ENCODE measurements at places on chromosomes 2 and 18.

- DNase-seq = no peak
These were observed 19.1 kb downstream of the KCNE4 start for GRCh38 chr2:223071139-223071538.

GRCh38 chr2:232361646-232362045, 16.9 kb upstream of the ALPP start:
- no peak for DNase-seq

DNA sequence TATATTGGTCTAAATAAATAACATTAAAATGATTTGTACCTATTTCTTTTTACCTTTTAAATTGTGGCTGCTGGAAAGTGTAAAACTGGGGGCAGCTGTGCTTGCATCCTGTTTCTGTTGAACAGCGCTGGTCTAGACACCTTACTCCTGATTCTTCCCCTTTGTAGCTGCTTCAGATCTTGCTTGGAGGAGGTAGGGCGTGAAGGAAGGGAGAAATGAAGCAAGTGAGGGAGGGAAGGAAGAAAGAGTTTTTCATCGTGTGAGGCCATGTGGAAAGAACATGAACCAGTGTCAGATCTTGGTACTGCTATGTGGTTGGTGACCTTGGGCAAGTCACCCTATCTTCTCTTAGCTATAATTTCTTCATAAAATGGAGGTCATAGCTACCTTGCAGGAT, 89.0 kb upstream of the SEC11C start:
- DNase-seq = no peak

DNA sequence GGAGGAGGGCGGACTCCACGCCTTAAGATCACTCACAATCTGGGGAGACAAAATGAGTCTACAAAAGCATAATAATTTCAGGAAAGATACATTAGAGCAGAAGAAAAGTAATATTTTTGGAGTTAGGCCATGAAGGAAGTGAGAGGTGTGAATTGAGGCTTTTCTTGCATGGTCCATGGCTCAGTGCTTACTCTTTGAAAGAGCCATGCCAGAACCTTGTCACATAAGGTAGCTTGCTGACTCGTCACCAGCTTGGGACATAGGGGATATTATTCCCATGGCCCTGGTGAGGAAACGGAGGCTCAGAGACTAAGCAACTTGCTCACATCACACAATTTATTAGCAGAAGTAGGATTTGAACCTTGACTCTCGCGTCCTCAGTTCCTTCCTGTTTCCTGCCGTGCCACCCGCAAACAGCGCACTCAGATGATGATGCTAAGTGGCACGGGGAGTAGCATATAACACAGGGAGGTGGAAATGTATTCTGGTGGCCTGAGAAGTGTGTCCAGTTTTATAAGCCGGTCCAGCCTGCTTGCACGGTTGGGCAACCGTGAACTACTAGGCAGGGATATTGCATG, 312.2 kb upstream of the EPAS1 start:
- no peak for DNase-seq

GRCh38 chr2:192437653-192438052, 242.9 kb upstream of the TMEFF2 start:
- DNase-seq = peak; percentile 5

GRCh38 chr2:28128281-28128950, 237.9 kb downstream of the BABAM2 start:
- no peak for DNase-seq

DNA sequence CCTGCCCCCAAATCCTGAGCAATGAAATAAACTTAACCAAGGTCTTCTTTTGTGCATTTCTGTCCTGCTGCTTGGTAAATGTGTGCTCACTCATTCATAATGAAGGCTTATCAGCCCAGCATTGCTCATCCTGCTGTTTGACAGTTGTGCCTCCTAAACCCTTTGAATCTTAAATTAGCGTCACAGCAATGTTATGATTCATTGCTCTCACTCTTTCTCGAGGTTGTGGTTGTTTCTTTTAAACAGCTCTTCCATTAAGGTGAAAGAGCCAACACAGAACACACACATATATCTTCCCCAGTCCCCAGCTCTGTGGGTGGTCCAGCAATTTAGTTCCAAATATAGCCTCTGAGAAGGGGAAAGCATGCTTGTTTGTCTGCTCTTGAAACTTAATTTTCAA, 84.0 kb downstream of the EVA1A start:
- DNase-seq = no peak

GRCh38 chr2:144943986-144944385, 424.1 kb upstream of the ZEB2 start:
- no peak for DNase-seq

- DNase-seq = peak; percentile 5
These were observed 16.5 kb upstream of the CYTIP start for GRCh38 chr2:157460384-157460837.

DNA sequence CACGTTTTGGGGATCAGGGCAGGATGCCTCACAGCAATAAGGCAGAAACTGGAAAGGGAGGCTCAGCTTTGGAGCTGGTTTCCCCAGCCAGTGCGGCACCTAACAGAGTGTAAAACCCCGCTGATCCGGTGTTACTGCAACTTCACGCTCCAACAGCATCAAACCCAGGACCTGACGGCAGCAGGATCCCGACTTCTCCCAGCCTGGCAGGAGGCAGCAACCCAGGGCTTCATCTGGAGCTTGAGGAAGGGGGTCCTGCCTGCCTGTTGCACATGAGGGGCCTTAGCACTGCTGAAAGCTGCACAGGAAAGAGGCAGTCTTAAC, 209.8 kb downstream of the MGAT5 start:
- DNase-seq = no peak

- no peak for DNase-seq
These were observed 33.5 kb downstream of the PTPN18 start for GRCh38 chr2:130389358-130389757.

- peak; percentile 40 for DNase-seq
These were observed 389.6 kb downstream of the TGIF1 start for GRCh38 chr18:3839581-3839981.

GRCh38 chr2:111623380-111623779, 260.6 kb downstream of the ANAPC1 start:
- DNase-seq = no peak

GRCh38 chr2:26462511-26463243, 15.2 kb downstream of the OTOF start:
- peak; percentile 77 for DNase-seq

GRCh38 chr18:74505776-74506175, 9.6 kb downstream of the CNDP2 start:
- DNase-seq = no peak

GRCh38 chr2:57126410-57126809, 920.2 kb upstream of the VRK2 start:
- peak; percentile 7 for DNase-seq

DNA sequence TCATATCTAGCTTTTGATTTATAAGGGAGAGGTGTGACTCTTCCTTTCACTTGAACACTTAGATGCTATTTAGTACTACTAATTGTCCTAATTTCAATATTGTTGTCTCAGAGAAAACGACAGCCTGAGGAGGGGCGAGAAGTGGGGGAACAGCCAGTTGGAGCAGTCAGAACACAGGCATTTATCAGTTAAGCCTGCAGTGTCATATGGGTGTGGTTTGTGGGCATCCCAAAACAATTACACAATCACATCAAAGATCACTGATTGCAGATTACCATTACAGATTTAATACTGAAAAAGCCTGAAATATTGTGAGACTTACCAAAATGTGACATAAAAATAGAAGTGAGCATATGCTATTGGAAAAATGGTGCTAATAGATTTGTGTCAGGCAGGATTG, 15.8 kb downstream of the TMEM131 start:
- no peak for DNase-seq

DNA sequence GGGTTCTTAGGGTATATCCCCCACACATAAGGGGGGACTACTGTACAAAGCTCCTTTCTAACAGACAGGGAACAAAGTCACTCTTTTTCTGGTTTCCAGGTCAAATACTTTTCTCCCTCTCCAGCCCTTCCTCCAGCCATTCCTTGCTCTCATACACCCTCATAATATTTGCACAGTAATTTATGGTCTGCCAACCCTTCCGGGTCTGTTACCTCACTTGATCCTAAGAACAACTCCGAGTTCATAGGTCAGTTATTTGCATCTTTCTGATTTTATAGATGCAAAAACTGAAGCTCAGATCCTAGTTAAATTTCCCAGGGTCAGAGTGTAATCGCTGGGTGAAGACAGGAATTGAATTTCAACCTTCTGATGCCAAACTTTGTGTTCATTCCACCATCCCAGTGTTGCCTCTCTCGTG, 14.8 kb upstream of the MATN3 start:
- DNase-seq = no peak

DNA sequence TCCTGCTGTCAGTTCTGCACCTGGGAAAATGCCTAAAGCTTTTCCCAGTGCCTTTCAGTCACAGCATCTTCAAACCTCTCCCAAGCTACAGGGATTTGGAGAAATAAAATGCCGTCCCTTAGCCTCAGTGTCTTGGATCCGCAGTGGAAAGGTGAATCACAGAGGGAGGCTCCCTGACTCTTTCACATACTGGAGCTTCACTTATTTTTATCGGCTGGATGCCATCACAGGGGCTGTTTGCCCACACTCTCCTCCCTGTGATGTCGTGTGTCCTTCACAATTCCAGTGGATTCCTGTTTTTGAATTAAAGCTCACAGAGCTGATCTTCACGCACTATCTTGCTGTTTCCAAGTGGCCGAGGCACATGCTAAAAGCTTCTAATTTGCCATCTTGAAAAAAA, 1303.1 kb upstream of the DDX18 start:
- DNase-seq = no peak

DNA sequence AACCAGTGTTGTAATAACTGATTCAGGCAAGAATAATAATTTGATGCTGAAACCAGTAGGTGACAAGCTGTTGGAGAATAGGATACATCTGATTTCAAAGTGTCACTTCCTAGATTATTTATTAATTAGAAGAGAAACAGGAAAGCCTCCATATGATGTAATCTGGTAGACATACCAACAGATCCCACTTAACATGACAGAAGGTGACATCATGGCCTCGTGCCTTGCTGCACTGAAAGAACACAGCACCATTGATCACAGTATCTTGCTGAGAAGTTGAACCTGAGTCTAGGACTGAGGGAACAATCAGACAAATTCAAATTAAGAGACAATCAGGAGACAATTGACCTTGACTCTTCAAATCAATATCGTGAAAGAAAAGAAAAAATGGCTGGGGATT, 131.6 kb upstream of the DLGAP1 start:
- no peak for DNase-seq

GRCh38 chr2:57180678-57181077, 865.9 kb upstream of the VRK2 start:
- no peak for DNase-seq

GRCh38 chr2:214203214-214203613, 207.6 kb upstream of the VWC2L start:
- DNase-seq = no peak

GRCh38 chr2:165312999-165313398, 73.8 kb downstream of the SCN2A start:
- DNase-seq = no peak

DNA sequence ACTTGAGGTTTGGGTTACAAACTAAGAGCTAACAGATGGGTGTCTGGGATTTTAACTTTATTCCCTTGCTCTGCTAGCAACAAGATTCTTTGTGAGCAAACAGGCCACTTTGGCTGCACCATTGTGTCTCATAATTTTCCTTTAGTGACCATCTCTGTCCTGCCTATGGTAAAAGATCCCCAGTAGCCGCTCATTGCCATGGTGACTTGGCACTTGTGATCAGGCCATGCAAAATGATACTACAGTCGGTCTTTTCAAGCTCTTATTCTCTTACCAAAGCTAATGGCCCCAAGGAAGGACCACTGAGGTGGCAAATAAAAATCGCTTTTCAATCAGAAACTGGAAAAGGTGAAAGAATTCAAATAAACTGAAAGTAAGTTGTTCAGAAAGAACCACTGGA, 836.9 kb downstream of the MBD2 start:
- no peak for DNase-seq

DNA sequence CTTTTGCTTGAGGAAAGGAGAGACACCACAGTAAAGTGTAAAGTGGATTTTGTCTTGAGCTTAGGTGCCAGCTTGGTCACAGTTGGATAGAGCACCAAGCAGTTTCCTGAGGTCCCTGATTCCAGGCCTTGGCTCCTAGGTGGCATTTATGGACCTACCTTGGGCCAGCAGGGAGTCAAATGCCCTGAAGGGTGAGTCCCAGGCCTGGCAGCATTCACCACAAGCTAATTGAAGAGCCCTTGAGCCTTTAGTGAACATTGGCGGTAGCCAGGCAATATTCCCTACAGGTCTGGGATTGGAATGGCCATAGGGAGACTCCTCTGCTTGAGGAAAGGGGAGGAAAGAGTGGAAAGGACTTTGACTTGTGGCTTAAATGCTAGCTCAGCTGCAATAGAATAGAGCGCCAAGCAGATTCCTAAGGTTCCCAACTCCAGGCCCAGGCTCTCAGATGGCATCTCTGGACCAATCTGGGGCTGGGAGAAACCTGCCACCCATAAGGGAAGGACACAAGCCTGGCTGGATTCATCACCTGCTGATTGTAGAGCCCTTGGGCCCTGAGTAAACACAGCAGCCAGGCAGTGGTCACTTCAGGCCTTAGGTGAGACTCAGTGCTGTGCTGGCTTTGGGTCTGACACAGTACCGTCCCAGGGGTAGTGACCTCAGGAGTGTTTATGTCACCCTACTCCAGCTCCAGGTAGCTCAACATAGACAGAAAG, 137.5 kb upstream of the OTOS start:
- DNase-seq = no peak

DNA sequence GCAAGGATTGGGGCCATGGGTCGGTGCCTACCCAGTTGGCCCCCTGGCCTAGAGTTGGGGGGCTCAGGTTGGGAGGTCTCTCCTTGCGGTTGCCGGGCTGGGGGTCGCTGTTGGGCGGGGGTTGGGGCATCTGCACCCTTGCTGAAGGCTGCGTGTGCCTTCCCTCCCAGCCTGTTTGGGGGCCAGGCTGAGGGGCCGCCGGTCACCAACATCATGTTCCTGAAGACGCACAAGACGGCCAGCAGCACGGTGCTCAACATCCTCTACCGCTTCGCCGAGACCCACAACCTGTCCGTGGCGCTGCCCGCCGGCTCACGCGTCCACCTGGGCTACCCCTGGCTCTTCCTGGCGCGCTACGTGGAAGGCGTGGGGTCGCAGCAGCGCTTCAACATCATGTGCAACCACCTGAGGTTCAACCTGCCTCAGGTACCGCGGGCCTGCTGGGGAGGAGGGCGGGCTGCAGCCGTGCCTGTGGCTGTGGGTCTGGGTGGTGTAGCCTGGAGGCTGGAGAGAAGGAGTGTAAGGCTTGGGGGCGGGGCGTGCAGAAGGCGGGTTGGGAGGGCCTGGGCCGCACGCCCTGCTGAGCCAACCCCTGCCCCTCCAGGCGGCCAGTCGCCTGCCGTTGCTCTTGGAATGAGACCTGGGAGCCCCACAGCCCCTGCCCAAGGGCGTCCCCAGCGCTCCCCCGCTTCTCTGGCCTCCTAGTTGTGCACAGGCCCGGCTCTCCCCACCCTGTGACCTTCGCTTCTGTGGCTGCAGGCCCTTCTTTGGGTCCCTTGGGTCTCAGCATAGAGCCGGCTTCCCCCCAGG, 7.2 kb upstream of the NEU4 start:
- peak; percentile 61 for DNase-seq

GRCh38 chr2:8241317-8241716, 440.5 kb upstream of the ID2 start:
- DNase-seq = no peak

- DNase-seq = no peak
These were observed 488.2 kb upstream of the RAB6C start for GRCh38 chr2:129491308-129491707.

- no peak for DNase-seq
These were observed 142.6 kb downstream of the RTP5 start for GRCh38 chr2:242011991-242012764.

Measured in GM23338 (cell line).